ENCODE measurements at places on chromosomes 7 and 10.

DNA sequence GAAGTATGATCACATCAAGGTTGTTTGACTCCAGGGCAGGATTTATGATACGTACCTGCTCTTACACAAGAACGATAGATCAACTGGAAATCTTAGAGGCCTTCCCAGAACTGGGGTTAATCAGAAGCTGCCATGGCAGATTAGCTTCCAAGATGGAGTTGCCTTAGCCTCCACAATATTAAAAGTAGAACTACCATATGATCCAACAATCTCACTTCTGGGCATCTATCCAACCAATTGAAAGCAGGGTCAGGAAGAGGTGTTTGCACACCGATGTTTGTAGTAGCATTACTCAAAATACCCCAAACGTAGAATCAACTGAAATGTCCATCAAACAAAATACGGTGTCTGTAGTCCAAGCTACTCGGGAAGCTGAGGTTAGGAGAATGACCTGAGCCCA is 6.6 kb downstream of the PILRB start:
- no peak for DNase-seq

DNA sequence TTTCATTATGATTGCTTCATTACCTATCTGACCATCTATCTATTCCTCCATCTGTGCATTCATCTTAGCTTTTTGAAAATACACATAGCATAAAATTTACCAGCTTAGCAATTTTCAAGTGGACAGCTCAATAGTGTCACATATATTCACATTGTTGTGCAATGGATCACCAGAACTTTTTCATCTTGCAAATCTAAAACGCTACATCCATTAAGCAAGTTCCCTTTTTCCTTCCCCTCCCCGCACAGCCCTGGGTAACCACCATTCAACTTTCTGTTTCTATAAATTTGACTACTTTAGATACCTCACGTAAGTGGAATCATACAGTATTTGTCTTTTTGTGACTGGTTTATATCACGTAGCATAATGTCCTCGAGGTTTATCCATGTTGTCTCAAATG is 78.0 kb upstream of the ADRB1 start:
- no peak for DNase-seq

DNA sequence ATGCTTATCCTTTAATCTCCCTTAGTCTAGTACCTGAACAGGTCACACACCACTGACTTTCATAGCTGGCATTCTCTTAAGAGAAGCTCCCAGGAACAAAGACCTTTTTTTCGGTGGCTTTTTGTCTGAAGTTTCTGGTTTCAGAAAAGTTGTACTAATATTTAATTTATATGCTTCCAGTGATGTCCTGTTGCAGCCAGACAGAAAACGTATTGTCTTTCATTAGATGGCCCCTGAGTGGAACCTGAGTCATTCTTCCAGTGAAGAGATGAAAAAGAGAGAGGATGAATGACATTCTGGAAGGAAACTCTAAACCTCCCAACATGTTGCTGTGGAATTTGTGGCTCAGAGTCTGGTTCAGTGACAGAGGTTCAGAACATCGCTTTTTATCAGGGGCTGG is 274.8 kb upstream of the TAC1 start:
- DNase-seq: no peak

DNA sequence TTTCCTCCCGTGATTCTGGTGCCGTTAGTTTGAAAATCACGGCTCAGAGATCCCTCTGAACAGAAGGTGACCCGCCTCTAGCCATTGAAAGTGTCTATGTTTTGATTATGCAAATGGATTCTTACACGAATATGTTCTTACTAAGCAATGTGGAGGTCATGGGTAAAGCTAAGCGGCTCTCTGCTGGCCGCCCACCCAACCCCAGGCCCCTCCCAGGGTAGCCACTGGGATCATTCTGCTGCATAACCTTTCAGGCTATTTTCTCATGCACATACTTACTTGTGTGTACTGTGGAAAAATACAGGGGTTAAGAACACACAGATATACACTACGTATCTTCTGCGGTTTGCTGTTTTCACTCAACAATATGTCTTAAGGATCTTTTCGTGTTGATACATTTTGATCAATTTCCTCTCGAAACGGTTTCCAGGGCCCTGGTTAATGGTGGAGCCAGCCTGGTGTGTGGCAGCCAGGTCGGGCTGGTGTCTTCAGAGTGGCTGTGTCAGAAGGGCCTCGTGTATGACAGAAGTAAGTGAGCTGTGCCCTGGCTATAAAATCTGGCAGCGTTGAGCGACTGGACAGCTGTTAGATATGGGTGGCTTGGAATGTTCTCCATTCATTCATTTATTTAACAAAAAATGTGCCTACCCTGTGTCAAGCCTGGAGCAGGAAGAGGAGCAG is 29.9 kb downstream of the ZNF783 start:
- DNase-seq: no peak

DNA sequence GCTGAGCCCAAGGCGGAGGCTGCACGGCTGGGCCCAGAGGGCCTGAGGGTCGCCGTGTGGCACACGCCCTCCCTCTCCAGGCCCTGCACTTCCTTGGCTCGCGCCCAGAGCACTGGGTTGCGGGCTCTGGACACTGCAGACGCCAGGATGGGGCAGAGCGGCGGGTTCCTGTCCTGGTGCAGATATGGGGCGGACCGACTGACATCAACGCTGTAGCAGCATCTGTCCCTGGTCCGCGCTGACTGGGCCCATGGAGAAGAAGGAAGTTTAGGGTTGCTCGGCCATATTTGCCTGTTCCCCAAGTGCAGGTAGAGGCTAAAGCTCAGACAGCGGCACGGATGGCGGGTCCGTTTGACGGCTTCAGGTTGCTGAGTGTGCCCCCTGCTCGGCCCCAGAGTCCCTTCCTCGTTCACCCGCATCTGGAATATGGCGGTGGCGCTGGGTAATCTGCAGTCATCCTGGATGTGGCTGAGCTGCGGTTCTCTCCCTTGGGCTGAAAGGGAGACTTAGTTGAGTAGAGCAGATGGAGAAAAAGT is 116.1 kb downstream of the OR13A1 start:
- DNase-seq: no peak

- no peak for DNase-seq
Measured at GRCh38 chr7:31493714-31494181, 20.1 kb upstream of the ITPRID1 start.
